ENCODE measurements at places on chromosomes 11 and 22. TPM values are rescaled to one million over a fixed set of nuclear protein-coding genes. Genes with fewer than 3 reads are reported as not detected.

Gene SLC25A22
- total RNA-seq: 12.6 TPM

Gene PACSIN3
- 39.3 TPM for total RNA-seq

Gene SLC35F2
- total RNA-seq: 4.8 TPM

Gene API5
- 85.0 TPM for total RNA-seq

Gene UBQLN3
- not detected for total RNA-seq

Gene FXYD2
- total RNA-seq: not detected

Gene ZNF70
- total RNA-seq: 7.8 TPM

Gene CST6
- total RNA-seq: not detected

Gene SLC22A12
- total RNA-seq: not detected

Gene C11orf87
- total RNA-seq: not detected

Gene DYNC2H1
- 44.9 TPM for total RNA-seq

Gene OR2AT4
- total RNA-seq: not detected

Gene RPS25
- total RNA-seq: 914 TPM

Gene GGTLC2
- not detected for total RNA-seq

Gene FBLN1
- total RNA-seq: 256 TPM

Gene UCP2
- total RNA-seq: 6.1 TPM

Gene SFI1
- 15.5 TPM for total RNA-seq

Gene NELL1
- not detected for total RNA-seq

Gene CRYBB2
- total RNA-seq: not detected

Gene ADAMTS8
- total RNA-seq: not detected

Gene SYT7
- total RNA-seq: 0.43 TPM

Gene CCDC85B
- total RNA-seq: 49.0 TPM

Gene KIRREL3
- total RNA-seq: 9.9 TPM

Gene C11orf71
- total RNA-seq: 2.9 TPM

Gene TUB
- 1.9 TPM for total RNA-seq

Gene LRRC74B
- total RNA-seq: not detected

Gene NEFH
- total RNA-seq: 0.32 TPM

Gene OR4A16
- not detected for total RNA-seq

Gene ZC3H12C
- 15.5 TPM for total RNA-seq

Gene C11orf97
- not detected for total RNA-seq

Gene CD248
- 85.1 TPM for total RNA-seq

Gene MICAL2
- 164 TPM for total RNA-seq

Gene EFEMP2
- total RNA-seq: 79.6 TPM

Gene CCDC15
- 2.6 TPM for total RNA-seq

Gene MRGPRE
- not detected for total RNA-seq

Gene TPH1
- total RNA-seq: under 0.01 TPM

Gene TXN2
- total RNA-seq: 14.7 TPM

Gene IL17RA
- 7.3 TPM for total RNA-seq

Gene WT1
- 16.4 TPM for total RNA-seq

Gene BTBD18
- not detected for total RNA-seq

Gene RIMBP3B
- 0.32 TPM for total RNA-seq

Gene HEPHL1
- total RNA-seq: 4.3 TPM

Measured in fibroblast of villous mesenchyme (primary cell).